ENCODE measurements at places on chromosomes 12 and 14. TPM values are rescaled to one million over a fixed set of nuclear protein-coding genes. Genes with fewer than 3 reads are reported as not detected.

GRCh38 chr12:26422839-26423398 lies 227.5 kb downstream of the SSPN start:
- no peak for DNase-seq

SRP54 gene
- 69.4 TPM for total RNA-seq

TRPV4 gene
- total RNA-seq, result 1.8 TPM

DTX1 gene
- not detected for total RNA-seq

ZFHX2 gene
- total RNA-seq, result 1.5 TPM

- no peak for DNase-seq
These were observed 41.5 kb downstream of the APAF1 start for GRCh38 chr12:98686603-98687002.

DNA sequence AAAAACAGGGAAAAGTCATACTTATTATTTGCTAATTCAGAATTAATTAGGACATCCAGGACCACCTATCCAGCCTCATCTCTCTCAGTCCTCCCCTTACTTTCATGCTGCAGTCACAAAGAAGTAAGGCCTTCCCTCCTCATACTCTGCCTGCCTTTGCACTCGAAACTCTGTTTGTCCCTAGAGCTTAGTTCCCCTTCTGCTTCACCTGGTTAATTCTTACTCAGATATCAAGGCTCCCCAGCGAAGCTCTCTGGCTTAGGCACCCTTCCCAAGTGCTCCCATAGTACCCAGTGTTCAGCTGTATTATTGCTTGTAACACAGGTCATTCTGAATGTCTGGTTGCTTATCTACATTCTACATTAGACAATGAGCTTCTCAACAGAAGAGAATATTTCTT lies 81.3 kb downstream of the ERGIC2 start:
- no peak for DNase-seq

SLC39A5 gene
- not detected for total RNA-seq

GRCh38 chr14:92439537-92440344 lies 73.8 kb upstream of the RIN3 start:
- no peak for DNase-seq

PTPRQ gene
- total RNA-seq, result 3.1 TPM

DNA sequence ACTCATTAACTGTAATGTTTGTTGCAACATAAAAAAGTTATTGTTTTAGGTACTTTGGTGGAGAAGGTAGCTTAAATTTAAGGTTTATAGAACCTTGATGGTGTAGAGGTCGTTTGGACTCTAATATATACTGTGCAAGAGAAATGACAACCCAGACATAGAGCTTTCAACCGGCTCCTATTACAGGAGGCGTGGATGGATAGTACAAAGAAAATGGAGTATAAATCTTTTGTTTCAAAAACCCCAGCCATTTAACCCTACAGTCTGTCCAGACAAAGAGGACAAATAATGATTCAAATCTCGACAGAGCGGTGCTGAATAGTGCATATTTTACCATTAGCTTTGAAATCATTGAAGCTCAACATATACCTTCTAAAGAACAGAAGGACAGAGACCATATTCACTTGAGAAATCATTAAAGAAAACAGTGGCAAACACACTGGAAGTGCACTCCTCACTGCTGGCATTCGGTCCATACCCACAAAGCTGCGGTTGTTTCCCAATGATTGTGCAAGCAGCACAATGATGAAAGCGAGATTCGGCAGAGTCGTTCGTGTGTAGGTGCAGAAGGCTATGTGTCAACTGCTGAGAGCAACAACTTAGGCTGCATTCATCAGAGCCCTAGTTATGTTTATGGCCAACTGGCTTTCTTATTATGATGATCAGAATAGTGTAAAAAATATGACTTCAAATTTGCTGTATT lies 688.6 kb downstream of the NOVA1 start:
- no peak for DNase-seq

DNA sequence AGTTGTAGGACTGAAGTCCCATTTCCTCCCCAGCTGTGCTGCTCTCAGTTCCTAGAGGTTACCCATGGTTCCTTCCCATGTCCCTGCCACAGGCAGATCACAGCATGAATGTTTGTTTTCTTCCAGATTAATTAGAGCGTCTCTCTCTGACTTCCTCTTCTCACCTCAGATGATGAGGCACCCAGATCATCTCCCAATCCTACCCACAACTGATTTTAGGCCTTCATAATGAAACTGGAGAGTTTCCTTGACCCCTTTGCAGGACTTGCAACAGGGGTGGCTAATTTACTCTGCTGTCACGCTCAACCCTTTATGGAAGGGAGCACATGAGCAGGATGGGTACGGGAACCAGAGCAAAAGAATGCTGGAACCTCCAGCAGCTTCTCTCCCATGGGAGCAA lies 32.1 kb upstream of the TXNRD1 start:
- no peak for DNase-seq
